ENCODE measurements at places on chromosomes 6 and 20.

- DNase-seq, result no peak
Measured at GRCh38 chr6:105793130-105793529, 293.0 kb upstream of the PRDM1 start.

DNA sequence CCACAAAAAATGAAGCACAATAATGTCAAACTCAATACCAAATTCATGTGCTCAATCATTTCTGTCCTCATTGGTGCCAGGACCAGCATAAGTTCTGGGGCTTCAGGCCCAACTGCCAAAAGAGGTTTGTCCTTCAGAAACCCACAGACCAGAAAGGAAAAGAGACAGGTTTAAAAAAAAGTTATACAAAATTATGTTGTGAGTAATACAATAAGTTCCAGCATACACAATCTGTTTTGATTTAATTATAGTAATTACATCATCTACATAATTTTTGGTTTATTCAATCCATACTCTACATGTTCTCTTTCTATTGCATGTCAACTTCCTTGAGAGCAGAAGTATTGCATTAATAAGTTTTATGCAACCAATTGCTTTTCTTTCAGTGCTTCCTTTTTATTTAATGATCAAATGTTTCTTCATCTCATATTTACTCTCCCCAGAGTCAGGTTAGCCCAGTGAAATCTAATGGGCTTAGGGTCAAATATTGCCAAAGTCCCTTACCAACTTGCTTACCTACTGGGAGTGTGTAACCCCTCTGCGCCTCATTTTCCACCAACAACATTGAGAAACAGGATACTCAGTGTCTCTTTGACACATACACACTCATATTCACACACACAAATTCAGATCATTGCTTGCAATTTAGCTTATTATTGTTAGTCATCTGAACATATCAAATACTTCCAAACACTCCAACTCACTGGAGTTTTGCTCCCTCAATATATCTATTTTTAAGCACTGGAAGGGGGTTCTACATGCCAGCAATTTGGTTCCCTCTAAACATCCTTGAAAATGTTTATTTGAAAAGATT is 424.4 kb upstream of the MARCKS start:
- no peak for DNase-seq

GRCh38 chr6:70797625-70798024 is 129.9 kb downstream of the SMAP1 start:
- DNase-seq, result no peak

- peak; percentile 18 for DNase-seq
Measured at GRCh38 chr6:2630359-2630758, 120.4 kb downstream of the MYLK4 start.

GRCh38 chr6:156508923-156509322 is 268.3 kb upstream of the ARID1B start:
- no peak for DNase-seq
